ENCODE measurements at places on chromosomes 2 and 18.

DNA sequence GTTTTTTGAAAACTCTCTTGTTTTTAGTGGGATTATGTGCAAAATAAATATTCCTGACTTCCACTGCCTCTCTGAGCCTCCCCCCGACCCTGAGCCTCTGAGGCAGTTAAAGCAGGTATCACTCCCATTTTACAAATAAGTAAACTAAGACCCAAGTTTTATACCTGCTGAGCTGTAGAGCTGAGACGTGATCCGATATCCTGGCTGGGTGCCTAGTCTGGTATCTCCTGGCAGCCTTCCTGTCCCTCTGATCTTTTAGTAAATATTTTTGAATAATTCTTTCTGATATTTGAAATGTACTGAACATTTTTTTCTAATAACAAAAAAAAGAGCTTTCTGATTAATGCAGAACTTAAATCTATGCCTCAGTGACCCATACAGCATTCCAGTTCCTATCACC, 108.3 kb upstream of the NOSTRIN start:
- no peak for DNase-seq

DNA sequence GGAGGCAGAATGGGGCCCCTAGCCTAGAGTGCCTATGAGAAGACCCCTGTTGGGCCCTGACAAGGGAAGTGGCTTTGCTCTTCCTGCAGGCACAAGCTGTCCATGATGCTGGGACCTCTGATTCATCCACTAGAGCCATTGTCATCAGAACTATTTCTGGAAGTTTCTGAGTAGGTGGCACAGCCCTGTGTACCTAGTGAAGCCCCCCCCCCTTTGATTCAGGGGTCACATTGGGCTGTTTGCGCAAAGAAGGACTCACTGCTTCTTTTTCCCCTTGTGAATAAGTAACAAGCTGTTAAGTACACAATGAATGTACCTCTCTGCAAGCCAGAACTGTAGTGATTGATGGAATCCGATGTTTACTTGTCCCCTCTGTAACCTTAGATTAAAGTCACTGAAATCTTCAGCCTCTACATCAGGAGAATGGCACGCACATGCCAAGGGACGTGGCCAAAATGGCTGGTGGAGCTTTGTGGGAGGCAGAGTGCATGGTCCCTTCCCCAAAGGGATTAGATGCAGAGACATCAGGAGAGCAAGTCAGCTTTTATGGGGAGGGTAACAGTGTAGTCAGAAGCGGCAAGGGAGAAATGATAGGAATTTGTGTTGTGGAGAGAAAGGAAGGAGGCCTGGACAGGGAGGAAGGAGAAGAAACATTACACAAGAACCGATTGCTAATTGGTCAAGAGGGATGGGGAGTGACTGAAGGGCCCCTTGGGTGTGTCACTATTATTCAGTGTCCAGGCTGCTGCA, 267.6 kb upstream of the RAB12 start:
- DNase-seq, result no peak

DNA sequence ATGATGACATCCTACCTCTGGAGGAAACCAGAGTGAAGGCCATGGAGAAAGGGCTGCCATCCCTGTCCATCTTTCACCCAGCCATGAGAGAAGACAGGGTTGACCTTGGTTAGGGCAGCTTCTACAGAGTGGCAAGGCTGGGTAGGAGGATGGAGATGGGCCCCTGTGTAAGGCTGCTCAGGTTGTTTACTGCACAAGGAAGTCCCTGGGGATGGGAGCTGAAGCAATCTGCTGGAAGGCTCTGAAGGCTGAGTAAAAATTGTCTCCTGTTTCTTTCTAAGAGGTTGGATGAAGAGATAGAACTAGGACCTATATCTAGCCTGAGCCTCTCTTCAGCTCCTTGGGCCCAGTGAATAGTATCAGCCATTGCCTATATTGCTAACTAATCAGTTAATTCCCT, 14.4 kb downstream of the ELMOD3 start:
- no peak for DNase-seq

DNA sequence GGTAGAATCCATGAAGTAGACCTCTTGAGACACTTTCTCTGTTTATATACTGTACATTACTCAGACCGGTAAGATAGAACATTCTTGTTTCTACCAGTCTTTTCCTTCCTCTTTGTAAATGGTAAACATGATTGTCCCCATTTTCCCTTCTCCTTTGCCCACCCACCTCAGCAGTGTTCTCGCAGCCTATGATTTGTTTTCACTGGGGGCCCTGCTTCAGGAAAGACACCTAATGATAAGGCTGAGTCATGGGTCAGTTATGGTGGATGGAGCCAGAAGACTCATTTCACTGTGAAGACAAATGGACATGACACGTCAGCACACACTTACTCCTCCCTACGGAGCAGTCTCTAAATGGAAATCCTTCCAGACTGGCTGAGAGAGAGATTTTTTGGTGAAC, 23.7 kb downstream of the CENPO start:
- DNase-seq, result no peak

DNA sequence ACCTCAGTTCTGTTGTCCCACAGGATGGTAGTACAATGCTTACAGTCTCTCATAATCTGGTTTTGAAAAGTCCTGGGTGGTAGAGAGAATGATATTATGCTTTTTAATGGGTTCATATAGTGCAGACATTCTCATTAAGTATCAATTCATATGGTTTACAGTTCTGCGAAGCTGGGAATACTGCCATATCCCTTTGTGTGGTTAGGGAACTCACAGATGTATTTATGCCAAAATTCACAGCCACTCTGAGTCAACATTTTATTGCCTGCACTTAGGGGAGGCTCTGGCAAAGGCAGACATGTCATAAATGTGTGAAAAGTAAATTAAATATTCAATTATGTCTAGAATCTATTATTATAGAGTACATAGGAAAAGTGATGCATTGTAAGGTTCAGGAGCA, 808.2 kb downstream of the SUCLG1 start:
- DNase-seq, result no peak

- DNase-seq, result no peak
Observed at GRCh38 chr2:25879133-25879730, 945 bp upstream of the ASXL2 start.

DNA sequence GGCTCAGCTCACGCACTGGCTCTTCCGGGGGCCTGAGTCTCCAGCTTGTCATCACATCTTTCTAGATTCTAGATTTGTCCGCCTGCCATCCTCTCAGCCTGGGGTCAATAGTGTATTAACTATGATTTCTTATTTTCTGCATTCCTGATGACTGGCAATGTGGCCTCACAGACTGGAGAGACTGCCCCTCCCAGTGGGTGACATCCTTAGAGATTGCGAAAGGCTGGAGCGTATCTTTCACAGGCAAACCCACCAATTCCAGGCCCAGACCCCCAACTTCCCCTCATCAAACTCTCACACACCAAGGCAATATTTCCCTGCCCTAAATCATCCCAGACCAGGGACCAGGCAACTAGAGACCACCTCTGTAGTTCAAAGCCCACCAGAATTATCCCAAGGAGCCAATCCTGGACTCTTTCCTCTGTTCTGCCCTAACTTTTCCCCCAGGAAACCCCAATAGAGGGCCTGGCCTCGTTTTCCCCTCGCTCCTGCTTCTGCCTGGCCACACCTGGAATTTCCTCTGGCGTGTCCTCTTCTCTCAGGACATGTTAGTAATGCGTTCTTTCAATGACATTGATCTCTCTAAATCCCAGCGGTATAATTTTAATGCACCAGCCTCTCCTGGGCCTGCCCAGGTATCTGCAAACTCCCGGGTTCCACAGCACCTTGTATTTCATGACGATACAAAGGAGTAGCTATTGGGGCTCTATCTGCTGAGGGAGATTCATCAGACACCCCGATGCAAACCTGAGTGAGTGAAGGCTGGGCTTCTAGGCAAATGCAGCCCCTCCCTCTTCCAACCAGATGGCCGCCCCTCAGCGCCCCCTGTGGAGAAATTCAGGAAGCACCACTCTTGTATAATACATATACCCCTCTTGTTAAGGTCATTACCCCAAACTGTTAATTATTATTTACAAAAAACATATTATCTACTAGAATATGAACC, 2.4 kb upstream of the KCNF1 start:
- peak; percentile 9 for DNase-seq

DNA sequence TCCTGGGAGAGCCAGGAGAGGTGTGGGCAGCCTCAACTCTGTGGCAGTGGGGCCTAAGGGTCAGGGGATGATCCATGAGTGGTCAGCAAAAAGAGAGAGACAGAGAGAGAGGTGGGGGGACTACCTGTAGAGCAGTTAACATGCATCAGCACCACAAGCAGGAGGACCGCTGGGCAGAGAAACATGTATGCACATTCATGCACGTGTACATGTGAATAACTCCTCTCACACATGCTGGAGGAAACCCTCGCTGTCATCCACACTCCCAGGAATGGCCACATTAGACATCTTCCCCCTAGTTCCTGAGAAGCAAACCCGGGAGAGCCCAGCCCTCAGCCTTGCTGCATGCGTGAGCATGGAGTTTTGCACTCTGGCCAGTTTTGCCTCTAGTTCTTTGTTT, 166.1 kb downstream of the SMAD7 start:
- no peak for DNase-seq

- DNase-seq, result no peak
Observed at GRCh38 chr2:64220894-64221617, 76.8 kb upstream of the PELI1 start.

- DNase-seq, result no peak
Observed at GRCh38 chr2:45777996-45778719, 126.7 kb downstream of the PRKCE start.

GRCh38 chr2:215833531-215834162, 179.7 kb downstream of the MREG start:
- DNase-seq, result no peak

DNA sequence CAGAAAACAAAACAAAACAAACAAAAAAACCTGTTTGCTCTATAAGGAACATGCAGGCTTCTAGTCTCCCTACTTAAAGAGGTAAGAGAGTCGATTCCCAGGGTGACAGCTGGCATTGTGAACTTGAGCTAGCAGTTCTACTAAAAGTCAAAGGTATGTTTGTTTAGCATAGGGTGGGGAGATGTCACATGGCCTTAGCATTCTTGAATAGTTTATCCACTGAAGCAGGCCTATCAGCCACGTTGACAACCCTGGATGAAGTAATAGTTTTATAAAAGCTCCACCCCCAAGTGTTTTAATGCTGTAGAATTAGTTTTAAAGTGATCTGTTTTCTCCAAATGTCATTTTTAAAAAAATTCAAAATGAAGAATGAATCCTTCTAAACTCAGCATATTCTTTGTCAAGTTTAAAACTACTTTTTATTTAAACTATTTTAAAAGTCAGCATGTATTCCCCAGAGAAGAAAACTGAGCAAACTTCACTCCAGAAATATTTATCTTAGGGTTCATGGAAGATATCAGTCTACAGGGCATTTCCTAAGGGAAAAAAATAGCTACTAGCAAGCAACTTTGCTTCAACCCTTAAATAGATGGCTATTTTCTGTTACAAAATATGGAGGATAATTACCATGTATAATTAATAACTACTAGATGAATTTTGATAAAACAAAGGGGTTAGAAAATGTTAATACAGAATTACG, 1.7 kb downstream of the MYOM1 start:
- DNase-seq, result no peak

DNA sequence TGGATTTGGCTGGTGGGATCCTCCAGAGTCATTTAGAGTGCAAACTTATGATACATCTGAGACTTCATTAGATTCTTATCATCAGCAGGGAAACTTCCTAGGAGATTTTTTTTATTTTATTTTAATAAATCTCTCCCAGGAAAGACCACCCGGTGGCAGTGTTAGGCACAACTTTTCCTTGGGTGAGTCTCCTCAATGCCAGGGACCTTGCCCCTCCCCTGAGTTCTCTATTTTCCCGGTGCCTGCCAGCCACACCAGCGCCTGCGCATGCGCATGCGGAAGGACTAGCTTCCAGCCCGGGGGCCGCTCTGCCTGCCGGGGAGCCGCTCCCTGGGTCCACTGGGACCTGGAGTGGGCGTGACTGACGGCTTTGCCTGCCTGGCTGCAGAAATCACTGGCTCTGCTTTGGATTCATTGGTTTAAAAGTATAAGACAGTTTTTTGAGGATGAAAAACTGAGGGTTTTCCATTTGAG, 86.6 kb downstream of the TMEM182 start:
- no peak for DNase-seq

- DNase-seq, result no peak
Observed at GRCh38 chr18:58755304-58756010, 84.2 kb downstream of the MALT1 start.

- no peak for DNase-seq
Observed at GRCh38 chr2:51629406-51629805, 597.5 kb upstream of the NRXN1 start.

DNA sequence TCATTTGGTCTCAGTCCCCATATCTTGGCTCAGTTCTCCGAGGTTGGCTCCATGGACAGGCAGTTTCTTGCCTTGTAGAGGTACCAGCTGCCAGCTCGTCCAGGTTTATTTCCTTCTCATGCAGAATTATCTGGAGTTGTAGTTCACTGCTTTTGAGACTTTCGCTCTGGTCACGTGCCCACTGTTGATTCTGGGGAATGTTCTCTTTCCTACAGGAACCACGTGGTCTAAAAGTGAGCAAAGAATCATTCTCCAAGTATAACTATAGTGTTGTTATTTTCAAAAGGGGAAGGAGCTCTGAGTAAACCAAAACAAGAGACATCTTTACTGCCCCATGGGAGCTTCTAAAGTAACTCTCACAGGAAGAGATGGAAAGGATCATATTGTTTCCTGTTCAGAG, 41.2 kb upstream of the RAB27B start:
- no peak for DNase-seq

DNA sequence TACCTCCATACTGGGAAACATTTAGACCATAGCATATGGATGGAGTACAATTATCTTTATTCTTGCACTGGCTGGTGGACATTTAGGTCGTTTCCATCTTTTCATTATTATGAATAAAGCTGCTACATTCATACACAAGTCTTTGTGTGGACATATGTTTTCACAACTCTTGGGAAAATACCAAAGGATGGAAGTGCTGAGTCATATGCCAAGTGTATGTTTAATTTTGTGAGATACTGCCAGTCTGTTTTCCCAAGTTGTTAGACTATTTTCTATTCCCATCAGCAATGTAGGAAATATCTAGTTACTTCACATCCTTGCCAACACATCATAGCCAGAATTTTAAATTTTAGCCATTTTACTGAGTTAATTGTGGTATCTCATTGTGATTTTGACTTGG, 91.5 kb downstream of the GALNT13 start:
- DNase-seq, result no peak

DNA sequence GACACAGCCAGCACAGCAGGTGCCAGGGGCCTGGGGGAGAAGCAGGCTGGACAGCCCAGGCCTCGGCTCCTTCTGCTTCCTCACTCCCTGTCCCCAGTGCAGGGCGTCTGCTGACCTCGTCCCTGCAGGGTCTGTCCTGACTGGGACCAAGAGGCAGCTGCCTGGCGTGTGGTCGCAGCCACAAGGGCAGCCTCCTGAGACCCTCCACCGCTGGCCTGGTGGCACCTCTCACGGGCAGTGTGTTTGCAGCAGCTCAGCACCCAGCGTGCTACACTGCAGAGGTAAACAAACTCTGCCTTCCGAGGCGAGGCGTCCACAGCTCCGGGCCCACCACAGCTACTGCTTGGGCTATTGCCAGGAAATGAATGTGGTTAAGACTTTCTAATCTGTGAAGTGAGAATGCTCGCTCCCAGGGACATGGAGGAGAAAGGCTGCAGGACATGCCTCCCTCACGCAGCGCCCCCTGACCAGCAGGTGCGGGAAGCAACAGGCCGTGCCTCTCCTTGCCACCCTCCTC, 46.1 kb upstream of the HPCAL1 start:
- DNase-seq, result no peak
